ENCODE measurements at places on chromosomes 7 and 10.

GRCh38 chr7:31493714-31494181, 20.1 kb upstream of the ITPRID1 start:
- DNase-seq: no peak

- DNase-seq: no peak
Measured at GRCh38 chr10:72026278-72027111, 61.9 kb downstream of the SPOCK2 start.

GRCh38 chr10:126434235-126434634, 46.0 kb upstream of the ADAM12 start:
- no peak for DNase-seq

GRCh38 chr10:75353183-75353582, 48.4 kb downstream of the ZNF503 start:
- no peak for DNase-seq

DNA sequence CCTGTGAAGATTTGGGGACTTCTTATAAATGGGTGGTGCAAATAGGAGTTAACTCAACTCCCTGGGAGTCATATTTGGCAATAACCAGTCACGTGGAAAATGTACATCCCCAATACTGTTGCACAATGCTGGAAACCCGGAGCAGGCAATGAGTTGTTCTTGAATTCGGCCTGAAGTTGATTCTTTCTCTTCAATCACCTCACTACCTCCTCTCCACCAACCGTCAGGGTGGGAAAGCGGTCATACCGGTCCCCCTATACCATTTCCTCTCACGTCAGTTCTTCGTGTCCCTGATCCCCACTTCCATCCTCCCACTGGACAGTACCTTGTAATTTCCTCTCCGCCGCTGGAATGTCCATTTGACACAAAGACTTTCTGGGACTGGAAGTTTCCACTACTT, 2.8 kb downstream of the GIMAP5 start:
- no peak for DNase-seq

GRCh38 chr7:46281071-46281470, 360.0 kb upstream of the IGFBP3 start:
- DNase-seq: no peak

GRCh38 chr10:10995120-10995519, 22.6 kb upstream of the CELF2 start:
- DNase-seq: no peak

All from GM13977 (cell line).